Motor neuron (in vitro differentiated cells): ENCODE measurements at places on chromosomes 3 and 15. TPM values are rescaled to one million over a fixed set of nuclear protein-coding genes. Genes with fewer than 3 reads are reported as not detected.
A peak's percentile ranks its signal among the peaks of the same experiment; 100 is the strongest.

The BNC1 gene
- 2.1 and 4.1 TPM in 2 replicates for total RNA-seq

The CDV3 gene
- total RNA-seq, result 135 and 141 TPM in 2 replicates

- no peak for ATAC-seq
These were observed 39.8 kb upstream of the SGO1 start for GRCh38 chr3:20225769-20226168.

- ATAC-seq, result no peak
These were observed 115.0 kb downstream of the ISL2 start for GRCh38 chr15:76451540-76451939.

GRCh38 chr15:88652456-88653199, 13.8 kb downstream of the ISG20 start:
- ATAC-seq, result no peak

GRCh38 chr3:174220775-174221554, 638.2 kb upstream of the NAALADL2 start:
- ATAC-seq, result no peak

GRCh38 chr3:30686799-30687198, 80.4 kb downstream of the TGFBR2 start:
- no peak for ATAC-seq

DNA sequence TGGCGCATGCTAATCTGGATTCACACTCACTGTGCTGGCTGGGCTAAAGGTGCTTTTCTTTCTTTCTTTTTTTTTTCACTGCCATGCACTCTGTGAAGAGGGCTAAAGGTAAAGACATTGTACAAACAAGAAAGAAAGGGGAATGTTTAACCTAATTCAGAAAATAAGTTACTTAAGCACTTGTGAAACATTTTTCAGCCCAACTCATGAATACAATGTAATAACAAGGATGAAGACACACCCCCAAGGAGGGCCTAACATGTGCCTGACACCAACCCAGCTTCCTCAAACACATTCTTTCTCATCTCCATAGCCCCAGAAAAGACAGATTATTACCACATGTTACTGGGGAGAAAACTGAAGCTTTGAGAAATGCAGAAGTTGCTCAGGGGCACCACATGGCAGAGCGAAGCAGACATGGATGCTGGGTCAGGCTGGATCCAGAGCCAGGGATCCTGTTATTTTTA, 5.7 kb downstream of the STIMATE start:
- ATAC-seq, result peak; percentile 85

- peak; percentile 72 for ATAC-seq
These were observed 156.0 kb upstream of the TPM1 start for GRCh38 chr15:62886431-62887071.

DNA sequence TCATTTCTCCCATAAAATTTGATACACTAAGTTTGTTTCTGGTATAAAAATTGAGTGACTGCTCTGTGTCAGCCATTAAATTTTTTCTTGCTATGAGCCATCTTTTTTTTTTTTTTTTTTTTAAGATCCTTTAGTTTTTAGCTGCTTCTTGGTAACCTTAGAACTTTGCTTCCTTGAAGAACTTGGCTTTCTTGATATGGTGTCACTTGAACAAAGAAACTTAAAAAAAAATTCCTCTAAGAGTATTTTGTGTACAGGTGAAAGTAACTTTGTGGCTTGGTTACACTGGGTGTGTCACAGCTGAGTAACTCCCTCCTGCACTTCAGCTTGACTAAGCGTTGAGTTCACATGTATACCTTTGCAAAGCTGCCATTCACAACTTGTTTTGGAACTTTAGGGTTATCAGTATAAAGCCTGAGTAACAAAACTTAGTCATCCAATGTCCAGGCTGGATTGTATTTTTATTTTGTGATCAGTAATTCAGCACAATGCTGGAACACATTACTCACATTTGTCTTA, 6.5 kb downstream of the CHD2 start:
- no peak for ATAC-seq

DNA sequence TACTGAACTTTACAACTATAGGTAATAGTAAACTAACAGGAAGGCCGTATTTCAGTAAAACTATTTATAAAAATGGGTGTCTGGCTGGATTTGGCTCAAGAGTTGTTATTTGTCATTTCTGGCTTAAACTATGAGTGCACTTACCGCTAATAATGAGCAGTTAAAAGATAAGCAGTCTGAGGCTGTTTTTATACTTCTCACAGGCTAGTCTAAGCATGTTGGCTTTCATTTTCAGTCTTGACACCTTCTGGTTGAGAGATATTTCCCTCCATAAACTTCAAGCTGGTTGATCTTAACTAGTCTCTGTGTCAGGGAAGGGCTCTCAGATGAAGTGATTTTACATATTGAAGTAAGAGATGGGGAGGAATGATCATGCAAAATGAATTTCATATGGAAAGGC, 96.1 kb downstream of the RSRC1 start:
- ATAC-seq, result no peak

DNA sequence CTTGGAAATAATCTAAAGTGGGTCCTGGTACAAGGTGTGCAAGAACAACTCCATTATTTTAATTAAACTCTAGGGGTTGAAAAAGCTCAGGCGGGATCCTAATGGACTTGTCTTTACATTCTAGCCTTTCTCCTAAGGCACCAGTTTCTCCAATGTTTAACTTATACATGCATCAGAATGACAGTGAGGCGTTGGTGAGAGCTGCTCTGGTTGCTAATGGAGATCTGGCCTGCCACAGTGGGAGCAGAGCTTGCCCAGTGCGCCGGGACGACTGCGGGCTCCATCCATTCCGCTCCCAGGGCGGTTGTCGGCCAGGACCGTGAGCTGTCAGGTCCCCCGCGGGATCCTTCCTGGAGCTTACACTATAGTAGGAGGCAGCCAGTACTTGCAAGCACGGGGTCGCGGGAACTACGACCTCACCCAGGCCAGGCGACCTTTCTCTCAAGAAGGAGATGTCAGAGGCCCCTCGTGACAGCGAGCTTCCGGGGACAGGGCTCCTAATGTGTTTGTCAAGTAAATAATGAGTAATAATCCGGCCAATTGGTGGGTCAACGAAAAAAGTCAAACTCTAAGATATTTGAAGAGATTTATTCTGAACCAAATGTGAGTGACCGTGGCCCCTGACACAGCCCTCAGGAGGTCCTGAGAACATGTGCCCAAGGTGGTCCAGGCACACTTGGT, 991 bp upstream of the HIGD1A start:
- ATAC-seq, result no peak

- ATAC-seq, result no peak
These were observed 63.0 kb downstream of the MEX3B start for GRCh38 chr15:81982808-81983207.
